ENCODE measurements at places on chromosomes 16 and 17.

GRCh38 chr16:49482690-49483089 is 109.1 kb downstream of the C16orf78 start:
- no peak for DNase-seq

- no peak for DNase-seq
Measured at GRCh38 chr16:50451951-50452508, 83.2 kb upstream of the BRD7 start.

DNA sequence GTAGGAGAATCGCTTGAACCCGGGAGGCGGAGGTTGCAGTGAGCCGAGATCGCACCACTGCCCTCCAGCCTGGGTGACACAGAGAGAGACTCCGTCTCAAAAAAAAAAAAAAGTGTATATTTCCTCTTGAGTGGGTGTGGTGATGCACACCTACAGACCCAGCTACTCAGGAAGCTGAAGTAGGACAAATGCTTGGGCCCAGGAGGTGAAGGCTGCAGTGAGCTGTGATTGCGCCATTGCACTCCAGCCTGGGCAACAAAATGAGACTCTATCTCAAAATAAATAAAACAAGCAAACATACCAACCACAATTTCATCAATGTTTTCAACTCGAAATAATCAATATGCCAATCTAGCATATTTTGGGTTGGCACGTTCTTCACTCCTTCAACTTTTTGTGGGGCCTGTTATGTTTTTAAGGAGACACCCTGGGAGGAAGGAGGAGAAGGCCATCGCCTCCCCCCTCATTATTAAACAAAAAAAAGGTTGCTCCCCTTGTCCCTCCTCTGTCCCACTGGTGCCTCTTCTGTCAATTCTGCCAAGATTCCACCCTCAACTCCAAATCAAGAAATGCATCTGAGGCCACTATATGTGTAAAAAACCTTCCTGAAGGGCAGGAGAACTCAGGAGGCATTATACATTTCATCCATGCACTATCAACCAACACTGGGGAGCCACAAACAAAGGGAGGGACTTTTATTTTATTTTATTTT is 52.4 kb upstream of the ATF7IP2 start:
- DNase-seq: no peak

- no peak for DNase-seq
Measured at GRCh38 chr17:72301887-72302286, 181.1 kb downstream of the SOX9 start.

DNA sequence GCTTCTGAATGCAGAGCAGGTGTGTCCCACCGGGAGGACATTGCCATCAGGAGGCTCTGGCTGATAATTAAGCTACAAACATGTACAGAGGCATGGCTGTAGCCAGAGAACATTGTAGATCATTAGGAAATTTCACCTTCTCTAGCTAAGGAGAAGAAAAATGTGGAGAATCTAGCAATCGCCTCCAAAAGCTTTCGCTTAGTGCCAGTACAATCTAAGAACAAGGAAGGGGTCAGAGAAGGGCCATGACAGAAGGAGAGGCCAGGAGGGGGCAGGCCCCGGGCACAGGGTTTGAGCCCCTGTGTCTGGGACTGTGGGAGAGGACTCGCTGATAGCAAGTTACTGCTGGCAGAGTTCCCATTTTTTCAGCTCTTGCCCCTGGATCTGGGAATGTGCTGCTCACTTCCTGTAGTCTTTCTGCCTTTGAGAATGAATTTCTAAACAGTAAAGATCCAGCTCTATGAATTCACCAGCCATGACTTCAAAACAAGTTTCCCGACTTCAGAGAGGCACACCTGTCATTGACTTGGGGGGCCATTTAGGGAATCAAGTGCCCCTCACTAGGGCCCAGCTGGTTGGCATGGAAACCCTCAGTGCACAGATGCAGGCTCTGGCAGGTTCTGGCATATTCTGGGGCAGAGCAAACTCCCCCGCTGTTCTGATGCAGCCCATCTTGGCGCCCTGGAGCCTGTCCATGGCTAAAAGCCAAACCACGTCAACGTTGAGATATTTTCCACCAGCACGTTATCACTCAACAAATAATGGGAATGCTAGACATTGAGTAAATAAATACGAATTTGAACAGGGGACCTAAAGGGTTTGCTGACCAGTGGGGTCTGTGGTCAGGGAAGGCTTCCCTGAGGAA is 59.5 kb upstream of the CACNG4 start:
- peak; percentile 22 for DNase-seq

GRCh38 chr17:4788159-4788806 is 481 bp upstream of the GLTPD2 start:
- no peak for DNase-seq

DNA sequence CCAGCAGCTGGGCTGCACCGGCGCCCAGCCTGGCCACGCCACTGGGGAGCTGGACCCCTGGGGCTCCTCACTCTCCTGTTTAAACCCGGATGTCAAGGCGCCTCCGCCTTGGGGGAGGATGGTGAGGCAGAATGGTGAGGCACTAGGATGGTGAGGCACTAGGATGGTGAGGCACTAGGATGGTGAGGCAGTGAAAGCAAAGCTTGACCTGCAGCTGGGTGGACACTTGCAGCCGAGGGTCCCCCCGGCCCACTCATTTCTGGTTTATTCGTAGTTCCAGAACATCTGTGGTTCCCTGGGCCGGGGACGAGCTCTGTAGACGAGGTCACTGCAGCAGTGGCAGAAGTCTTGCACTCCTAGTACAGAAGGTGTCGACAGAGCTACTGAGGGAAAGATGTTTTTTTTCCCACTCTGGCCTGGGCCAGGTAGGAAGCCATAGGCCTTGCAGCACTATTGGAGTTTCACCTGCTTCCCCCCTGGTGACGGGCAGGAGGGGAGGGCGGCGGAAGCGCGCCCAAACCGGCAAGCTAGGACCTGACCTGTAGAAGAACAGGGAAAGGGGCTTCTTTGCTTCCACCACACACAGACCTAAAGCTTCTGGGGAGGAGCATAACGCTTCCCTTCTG is 1.1 kb upstream of the HNF1B start:
- no peak for DNase-seq

DNA sequence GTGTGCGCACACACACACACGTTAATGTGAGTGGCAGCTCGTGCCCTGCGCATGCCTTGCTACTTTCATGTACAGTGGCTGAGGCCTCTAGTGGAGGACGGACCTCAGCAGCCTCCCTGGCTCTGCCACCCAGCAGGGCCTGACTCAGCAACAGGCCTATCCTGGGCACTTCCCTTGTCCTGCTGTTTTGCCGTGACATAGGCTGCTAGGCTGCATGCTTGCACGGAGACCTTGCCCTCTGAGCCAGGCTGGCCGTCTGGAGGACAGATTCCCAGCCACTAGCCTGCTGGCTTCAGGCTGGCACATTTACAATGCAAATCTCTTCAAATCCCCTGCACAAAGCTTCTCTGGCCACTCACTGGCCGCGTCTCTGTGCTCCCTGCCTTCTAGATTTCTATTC is 9.5 kb downstream of the RNF213 start:
- DNase-seq: no peak

DNA sequence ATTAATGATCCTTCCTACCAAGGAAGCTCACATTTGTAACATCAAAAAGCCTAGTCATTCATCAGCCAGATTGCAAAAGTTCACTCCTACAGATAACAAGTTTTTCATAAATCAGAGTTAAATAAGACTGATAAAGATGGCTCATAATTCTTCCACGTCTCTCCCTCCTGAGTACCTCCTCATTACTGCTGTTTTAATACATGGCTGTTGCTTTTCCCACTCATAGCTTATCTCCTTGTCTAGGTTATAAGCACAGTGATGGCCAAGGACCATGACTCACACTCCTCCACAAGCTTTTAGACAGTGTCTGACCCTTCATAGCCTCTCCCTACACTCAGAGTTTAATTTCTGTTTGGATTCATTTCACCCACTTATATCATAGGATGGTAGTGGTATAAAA is 100.9 kb upstream of the MON1B start:
- no peak for DNase-seq

- no peak for DNase-seq
Measured at GRCh38 chr16:68091380-68092261, 6.5 kb downstream of the NFATC3 start.

GRCh38 chr16:12925026-12925800 is 23.8 kb downstream of the SHISA9 start:
- DNase-seq: no peak

- DNase-seq: no peak
Measured at GRCh38 chr17:51743477-51743876, 415.0 kb downstream of the CA10 start.

DNA sequence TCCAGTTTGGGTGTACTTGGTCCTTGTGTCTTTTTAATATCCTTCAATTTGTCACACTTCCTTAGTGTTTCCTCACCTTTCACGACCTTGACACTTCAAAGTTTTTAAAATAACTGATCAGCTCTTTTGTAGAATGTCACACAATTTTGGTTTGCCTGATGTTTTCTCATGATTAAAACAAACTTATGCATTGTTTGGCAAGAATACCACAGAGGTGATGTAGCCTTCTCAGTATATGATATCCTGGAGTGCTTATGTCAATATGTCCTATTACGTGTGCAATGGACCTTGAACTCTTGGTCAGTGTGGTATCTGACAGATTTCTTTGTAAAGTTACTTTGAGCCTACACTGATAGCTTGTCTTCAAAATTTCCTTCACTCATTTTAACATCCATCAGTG is 297.4 kb downstream of the CNTNAP4 start:
- no peak for DNase-seq

- DNase-seq: no peak
Measured at GRCh38 chr16:70677499-70678120, 8.2 kb downstream of the MTSS2 start.

DNA sequence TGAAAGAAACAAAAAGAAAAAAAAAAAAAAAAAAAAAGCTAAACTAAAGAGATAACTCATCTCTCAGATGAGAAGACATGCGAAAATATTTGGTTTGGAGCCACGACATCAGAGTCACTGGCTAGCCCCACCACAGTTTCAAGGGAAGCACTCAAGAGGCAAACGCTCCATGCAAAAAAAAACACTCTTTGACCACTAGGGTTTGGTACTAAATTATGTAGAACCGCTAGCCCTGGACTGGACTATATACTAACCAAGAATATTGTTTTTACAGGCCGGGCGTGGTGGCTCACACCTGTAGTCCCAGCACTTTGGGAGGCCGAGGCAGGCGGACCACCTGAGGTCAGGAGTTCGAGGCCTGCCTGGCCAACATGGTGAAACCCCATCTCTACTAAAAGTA is 37.3 kb downstream of the METTL16 start:
- no peak for DNase-seq

DNA sequence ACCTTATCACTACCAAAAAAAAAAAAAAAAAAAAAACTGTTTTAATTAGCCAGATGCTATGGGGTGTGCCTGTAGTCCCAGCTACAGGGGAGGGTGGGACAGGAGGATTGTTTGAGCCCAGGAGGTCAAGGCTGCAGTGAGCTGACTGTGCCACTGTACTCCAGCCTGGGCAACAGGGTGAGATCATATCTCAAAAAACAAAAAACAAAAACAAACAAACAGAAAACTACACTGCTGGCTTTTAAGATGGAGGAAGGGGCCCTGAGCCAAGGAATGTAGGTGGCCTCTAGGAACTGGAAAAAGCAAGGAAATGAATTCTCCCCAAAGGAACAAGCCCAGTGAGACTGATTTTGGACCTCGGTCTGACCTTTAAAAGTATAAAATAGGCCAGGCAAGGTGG is 61.4 kb downstream of the BEAN1 start:
- no peak for DNase-seq

GRCh38 chr17:29256735-29257466 is 10.2 kb downstream of the CRYBA1 start:
- no peak for DNase-seq

DNA sequence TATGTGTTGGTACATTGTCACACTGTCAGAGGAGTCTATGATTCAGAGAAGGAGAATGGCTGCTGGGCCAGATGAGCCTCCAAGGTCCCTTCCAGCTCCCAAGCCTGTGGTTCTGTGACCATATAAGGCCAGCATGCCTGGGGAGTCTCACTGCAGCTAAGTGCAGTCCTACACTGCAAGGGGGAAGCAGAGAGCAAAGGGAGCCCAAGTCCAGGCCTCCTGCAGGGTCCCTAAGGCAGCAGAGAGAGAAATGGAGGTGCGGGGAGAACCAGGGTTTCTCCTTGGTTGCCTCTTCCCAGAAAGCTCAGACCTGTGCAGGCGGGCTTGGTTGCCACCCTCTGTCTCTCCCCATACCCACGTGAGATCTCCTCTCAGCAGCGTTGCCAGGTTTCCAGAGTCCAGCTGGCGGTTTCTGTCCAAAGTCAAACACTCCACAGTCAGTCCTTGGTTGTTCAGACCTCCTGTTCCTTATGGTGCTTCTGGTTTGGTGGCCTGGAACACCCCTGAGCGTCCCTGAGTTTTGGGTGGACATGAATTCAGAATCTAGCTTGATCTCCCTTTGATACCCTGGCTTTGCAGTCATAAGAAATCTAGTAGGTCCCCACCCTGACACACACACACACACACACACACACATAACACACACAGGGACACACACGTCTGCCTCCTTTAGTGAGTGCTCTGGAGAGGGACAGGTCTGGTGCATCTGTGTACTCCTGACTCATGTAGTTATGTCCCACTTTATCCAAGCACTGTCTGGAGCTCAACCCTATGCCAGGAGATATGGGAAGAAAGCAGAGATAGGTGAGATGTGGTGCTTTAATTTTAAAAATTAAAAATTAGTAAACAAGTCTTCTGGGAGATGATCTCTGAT is 78.8 kb downstream of the GNAO1 start:
- DNase-seq: no peak

DNA sequence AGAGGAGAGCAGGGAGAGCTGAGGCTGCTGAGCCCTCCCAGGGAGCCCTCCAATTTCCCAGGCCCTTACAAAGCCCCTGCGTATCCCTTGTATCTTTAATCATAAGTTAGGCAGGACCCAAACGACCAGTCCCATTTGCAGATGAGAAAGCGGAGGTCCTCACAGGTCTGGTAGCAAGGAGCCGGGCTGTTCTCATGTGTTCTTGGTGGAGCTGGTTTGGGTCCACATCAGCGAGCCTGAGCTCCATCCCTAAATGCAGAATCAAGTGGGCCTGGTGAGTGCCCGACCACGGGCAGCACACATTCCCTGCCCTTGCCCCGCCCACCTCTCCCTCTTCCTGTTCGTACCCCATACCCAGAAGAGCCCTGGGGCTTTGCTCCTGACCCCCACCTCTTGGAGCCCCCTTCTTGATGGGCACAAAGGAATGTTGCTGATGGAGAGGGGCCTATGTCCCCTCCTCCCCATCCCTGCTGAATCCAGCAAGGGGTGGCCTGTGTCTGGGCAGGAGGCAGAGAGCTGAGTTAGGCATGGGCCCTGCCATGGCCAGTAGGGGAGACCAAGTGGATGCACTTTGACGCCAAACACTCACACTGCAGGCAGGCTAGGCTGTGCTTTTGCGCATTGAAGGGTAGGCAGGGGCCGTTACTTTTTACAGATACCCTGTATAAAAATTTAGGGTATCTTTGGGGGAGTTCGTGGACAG is 18.3 kb upstream of the ADCY7 start:
- DNase-seq: no peak
